GM06990 (cell line): ENCODE measurements at places on chromosomes 4 and X.

DNA sequence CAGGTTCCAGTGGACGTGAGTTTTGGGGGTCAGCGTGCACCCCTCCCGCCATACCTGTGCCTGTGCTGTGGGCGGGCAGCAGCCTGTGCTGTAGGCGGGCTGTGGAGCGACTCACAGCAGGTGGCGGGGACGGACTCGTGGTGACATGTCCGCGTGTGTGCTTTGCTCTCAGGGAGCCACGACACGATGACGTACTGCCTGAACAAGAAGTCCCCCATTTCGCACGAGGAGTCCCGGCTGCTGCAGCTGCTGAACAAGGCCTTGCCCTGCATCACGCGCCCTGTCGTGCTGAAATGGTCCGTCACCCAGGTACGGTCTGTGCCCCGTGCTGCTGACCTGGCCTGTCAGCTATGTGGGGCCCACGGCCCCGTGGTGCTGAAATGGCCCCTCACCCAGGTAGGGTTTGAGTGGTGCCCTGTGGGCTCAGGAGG, 7.4 kb downstream of the PLCXD1 start:
- DNase-seq: no peak

- peak; percentile 8 for DNase-seq
These were observed 2.1 kb upstream of the PCDH7 start for GRCh38 chr4:30718021-30718542.

- DNase-seq: peak; percentile 65
These were observed 114.4 kb downstream of the SH3KBP1 start for GRCh38 chrX:19772822-19773628.

DNA sequence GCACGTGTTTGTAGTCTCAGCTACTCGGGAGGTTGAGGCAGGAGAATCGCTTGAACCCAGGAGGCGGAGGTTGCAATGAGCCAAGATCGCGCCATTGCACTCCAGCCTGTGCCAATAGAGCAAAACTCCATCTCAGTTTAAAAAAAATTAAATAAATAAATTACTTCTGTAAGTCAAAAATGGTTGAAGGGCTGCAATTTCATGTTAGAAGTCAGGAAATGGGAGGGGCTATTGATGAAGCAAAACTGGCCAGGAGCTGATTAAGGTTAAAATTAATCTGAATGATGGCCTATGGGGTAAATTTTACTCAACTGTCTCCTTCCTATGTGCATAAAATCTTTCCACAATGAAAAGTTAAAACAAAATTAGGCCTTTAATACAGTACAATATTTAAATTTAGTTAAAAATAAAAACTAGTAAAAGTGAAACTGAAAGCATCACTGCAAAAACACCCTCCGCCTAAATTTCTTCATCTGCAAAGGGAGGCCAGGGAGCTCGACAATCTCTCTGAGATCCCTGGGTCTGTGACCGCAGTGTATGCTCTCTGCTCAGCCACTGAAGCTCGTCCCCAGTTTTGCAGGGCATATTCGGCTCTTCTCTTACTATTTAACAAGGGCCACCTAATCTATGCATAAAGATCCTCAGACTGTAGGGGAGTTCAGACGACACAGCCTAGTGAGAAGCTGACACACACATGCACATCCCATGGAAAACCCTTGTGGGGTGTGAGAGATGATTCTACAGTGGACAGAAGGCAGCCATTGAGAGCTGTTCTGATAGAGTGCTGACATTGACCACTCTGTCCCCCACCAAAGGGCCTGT, 57.2 kb downstream of the IRF2 start:
- DNase-seq: no peak

DNA sequence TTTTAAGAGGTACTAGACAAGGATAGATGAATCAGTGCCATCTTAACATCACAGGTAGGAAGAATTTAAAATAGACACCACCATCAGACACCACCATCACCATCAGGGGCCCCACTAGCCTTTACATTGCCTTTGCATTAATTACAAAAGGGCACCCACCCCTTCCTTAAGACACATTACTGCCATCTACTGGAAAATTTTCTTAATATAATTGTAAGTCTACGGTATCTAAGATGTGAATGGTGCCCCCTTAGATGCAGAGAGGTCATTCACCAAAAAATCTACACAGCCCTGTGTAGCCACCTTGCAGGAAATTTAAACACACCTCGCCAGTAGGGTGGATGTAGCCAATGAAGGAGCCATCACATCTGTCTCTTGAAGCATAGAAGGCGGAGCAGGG, 184.1 kb downstream of the MID1IP1 start:
- DNase-seq: no peak

DNA sequence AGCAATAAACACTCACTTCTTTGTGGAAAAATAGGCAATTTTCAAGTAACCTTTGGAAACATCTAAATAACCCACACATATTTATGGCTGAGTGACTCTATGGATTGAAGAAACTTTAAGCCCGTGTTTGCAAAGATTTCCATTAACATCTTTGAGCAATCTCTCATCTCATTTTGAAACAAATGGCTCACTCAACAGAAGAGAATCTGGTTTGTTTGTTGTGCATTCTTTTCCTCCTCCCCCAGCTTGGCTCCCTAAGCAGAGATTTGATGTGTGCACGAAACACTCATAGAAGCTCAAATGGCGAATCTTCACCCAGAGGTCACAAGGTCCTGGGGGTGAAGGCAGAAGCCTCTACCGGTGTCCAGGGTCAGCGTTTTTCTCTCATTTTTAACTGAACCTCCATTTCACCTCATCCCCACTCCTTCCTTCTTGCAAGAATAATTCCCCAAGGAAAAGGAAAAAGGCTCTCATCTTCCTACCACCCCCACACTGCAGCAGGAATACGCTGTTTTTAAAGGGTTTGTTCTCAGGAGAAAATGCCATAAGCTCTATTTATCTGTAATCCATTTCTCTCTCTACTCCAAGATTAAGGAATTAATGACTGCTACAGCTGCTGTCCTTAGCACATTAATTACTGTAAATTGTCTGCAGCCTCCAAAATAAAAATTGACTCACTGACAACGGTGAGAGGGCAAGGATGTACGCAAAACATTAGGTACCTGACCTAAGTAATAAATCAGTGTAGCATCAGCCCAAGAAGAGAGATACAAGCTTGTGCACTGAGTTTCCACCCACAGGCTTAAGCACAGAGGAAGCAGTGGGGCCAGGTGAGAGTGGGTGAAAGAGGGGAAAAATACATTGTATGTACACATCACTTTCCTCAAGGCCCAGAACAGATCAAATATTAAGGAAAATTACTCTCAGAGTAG, 307.6 kb upstream of the NOCT start:
- no peak for DNase-seq

DNA sequence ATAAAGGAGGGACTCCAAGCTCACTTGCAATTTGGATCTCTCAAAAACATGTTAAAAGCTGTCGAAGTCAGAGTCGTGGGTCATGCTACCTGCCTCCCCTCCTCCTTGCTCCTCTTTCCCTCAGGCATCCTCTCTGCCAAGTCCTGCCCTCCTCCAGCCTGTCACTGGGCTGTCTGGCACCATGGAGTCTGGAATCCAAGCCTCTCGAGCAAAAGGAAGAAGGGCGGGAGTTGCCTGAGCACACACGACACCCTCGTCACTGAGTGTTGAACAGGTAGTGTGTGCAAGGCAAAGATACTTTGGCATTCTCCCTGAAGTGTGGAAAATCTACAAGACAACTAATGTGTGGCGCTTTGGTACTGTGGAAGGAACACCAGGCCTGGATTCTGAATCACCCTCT, 62.2 kb downstream of the HAUS3 start:
- DNase-seq: no peak

- DNase-seq: no peak
These were observed 16.4 kb downstream of the ZNF732 start for GRCh38 chr4:288891-289290.

- DNase-seq: no peak
These were observed 1150.4 kb upstream of the INTU start for GRCh38 chr4:126482311-126482710.

DNA sequence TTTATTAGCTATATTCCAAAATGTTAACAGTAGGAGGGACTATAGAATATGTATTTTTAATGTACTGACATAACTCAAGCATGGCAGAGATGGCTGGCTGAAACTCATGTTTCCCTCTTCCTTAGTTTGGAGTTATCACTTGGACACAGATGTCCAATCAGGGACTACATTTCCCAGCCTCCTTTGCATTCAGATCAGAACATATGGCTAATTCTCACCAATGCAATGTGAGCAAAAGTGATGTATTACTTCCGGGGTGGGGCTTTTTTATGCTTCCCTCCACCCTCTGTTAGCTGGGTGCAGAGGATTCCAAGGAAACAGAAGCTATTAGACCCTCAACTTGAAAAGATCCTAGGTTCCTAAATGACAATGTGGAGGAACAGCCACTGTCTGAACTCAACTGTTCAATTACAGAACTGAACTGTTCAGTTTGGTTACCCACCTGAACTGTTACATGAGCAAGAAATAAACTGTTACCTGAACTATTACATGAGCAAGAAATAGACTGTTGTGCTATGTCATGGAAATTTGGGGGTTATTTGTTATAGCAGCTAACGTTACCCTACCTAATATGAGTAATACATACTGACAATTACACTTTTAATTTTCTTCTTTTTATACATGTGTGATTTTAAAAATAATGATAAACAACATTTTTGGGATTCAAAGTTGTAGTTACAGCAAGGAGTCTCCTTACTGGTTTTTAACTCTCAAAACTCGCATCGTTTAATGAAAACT, 29.6 kb upstream of the ERVMER34-1 start:
- DNase-seq: no peak

DNA sequence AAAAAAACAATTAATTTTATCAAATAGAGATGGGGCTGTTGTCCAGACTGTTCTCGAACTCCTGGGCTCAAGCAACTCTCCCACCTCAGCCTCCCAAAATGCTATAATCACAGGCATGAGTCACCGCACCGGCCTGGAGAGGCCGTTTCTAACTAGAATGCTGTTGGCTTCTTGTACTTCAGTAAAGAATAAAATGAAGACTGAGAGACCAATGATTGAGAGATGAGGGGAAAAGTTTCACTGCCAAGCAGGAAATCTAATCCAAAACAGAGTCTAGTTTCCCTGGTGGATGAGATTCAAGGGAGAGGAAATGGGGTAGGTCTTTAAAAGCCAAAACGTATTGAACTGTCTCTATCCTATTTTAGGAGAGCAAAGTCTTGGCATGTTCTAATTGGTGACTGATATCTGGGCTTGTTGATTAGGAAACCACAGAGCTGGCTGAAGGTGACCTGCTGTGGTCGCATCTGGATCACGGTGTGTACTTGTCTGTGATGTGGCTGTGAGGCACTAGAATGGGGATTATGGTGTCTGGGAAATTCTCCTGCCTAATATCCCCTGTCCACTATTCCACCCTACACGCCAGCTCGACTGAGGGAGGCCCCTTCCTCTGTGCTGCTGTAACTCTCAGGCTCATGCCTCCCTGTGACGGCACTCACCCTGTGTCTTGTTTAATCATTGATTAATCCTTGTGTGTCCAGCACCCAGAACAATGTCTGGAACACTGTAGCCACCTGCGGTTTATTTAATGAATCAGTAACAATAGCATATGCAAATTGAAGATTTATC, 15.0 kb upstream of the TRIM2 start:
- DNase-seq: no peak

DNA sequence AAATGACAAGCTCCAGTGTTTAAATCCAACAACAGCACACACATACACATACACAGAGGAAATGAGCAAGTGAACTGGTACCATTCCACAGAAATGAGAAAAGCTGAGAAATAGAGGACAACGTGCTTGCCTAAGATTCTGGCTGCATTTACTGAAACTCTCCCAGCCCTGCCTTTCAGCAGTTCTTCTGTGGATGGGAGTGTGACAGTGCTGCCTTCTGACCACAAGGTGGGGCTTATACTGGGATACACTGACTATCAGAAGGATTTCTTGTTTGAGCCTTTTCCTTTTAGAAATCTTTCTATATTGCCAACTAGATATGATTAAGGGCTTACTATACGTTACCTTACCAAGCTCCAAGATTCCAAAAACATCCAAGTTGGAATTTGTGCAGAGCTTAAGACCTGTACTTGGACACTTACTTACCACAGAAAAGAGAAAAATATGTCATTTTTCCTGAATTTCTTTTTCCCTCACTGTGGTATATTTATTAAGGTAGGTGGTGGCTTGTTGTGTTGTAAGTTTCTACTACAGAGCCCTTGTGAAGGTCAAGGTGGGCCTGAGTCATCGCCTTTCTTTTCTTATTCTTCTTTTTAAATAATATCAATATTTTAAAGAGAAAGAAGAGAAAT, 10.7 kb upstream of the CXCL8 start:
- no peak for DNase-seq

- DNase-seq: no peak
These were observed 953.4 kb upstream of the NDST4 start for GRCh38 chr4:116066711-116067245.

DNA sequence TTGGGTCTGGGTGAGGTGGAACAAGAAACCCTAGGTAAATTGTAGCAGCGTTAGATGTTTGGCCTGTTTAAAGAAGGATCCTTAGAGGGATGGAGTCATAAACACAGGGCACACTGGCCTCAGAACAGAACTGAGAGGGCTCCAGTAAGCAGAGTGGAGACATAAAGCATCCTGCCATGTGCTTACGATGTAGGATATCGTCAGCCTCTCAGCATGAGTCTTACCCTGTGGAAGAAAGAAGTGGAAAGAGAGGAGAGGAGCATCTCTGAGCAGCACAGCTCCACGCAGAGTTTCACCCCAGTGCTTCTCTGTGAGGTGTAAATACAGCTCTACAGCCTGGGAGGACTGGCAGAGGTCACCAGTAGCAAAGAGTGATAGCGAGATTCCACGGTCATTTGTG, 27.8 kb upstream of the SORBS2 start:
- DNase-seq: no peak

DNA sequence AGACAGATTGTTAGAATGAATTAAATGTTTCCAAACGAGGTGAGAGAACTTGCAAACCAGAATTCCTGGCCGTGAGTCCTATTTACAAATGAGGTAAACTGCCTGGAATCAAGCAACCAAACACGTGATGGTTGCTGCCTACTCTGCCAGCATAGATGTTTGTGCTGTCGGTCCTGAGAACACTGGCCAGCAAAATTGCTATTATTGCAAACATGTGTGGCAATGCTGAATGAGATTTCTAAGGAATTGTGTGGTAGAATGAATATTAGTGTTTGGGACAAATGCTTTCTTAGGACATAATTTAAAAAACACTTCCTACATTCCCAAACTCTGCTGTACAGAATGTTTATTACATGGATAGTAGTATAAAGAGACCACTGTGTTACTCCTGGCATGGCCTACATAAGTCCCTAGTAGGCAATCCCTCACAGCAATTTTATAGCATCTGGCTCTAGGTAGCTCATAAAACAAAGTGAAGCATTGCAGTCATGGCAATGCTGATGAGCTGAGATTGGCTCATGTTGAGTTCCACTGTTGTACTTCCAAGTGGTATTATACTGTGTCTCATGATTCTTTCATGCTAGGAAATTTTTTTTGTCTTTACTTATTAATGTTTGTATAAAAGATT, 605.2 kb upstream of the EPHA5 start:
- DNase-seq: no peak

GRCh38 chr4:117227925-117228324, 142.5 kb upstream of the TRAM1L1 start:
- no peak for DNase-seq

GRCh38 chrX:135528756-135529155, 8.3 kb downstream of the INTS6L start:
- DNase-seq: no peak
